ENCODE measurements at places on chromosomes 5 and 9. TPM values are rescaled to one million over a fixed set of nuclear protein-coding genes. Genes with fewer than 3 reads are reported as not detected.

GPR151 gene
- total RNA-seq: not detected

OTULINL gene
- total RNA-seq: 0.36 TPM

IQGAP2 gene
- 0.36 TPM for total RNA-seq

IL4 gene
- total RNA-seq: not detected

- no peak for DNase-seq
These were observed 6.8 kb downstream of the FAM219A start for GRCh38 chr9:34451545-34451944.

DNA sequence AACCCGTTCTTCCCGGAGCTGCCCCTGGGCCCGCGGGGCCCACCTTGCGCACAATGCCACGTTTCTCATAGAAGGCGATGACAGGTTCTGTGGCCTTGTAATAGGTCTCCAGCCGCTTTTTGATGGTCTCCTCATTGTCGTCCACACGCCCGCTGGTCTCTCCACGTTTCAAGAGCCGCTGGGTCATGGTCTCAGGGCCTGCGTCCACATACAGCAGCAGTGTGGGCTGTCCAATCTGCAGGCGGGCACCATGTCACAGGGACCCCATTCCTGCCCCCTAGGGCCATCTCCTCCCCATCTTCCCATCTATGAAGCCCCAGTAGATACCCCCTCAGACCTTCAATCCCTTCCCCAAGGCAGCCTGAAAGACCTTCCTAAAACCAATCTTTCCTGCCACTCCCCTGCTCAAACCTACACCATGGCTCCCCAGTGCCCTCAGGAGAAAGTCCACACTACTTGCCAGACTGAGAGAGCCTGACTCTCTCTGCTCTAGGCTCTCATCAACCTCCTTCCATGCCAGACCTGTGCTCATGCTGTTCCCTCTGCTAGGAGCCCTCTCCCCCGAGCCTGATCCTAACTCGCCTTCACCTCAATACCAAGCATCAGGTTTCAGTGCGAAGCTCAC is 9.1 kb downstream of the AK1 start:
- DNase-seq: peak; percentile 79

GRCh38 chr9:97507428-97507984 is 6.0 kb downstream of the TMOD1 start:
- DNase-seq: no peak

DNA sequence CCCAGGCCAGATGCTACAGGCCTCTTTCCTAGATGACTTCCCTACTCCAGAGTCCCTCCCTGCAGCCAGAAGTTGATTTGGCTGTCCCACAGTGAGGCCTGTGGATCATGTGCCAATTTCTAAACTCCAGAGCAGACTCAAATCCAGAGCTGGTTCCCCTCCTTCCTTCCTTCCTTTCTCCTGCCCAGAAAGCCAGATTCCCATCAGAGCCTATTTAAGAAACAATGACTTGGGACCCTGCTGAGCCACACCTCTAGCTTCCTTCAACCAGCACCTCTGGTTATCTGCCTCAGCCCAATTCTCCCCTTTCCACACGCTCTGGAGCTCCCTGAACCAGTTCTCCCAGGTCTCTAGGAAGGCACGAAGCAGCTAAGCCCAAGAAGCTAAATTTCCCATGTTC is 7.2 kb downstream of the FAM219A start:
- DNase-seq: no peak

GRCh38 chr5:82622205-82622604 is 344.1 kb upstream of the RPS23 start:
- DNase-seq: no peak

DNA sequence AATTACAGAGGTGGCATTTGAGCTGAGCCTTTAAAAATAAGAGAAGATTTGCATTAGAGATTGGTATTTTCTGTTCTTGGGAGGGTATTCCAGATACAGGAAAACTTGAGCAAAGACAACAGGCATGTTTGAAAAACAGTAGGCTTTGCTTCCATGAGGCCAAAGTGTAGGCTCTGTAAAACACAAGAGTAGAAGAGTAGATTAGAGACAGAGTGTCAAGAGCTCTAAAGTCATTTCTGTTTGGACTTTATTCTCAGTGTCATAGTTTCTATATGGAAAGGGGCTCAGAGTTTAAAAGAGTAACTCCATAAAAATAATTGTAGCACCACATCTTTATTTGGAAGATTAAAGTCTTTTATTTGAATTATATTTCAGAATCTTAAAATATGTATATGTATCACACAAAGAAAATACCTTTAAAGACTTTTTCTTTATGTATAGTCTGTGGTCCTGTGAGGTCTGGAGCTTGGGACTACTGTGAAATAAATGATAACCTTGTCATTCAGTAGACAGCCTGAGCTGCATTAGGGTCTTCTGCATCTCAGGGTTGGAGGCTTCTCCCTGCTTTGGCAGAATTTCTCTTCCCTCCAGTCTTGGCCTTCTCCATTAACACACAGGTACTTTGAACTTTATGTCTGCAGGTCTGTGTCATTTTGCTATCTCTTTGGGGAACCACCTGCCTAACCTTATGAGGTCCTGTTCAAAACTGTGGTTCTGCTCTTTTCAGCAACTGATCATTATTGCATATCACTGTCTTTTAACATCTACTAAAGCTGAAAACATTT is 73.6 kb downstream of the ZSWIM6 start:
- DNase-seq: no peak

- DNase-seq: no peak
These were observed 106.5 kb upstream of the PRRC1 start for GRCh38 chr5:127410959-127411358.

GRCh38 chr5:66880401-66880800 is 284.2 kb downstream of the MAST4 start:
- no peak for DNase-seq

DNA sequence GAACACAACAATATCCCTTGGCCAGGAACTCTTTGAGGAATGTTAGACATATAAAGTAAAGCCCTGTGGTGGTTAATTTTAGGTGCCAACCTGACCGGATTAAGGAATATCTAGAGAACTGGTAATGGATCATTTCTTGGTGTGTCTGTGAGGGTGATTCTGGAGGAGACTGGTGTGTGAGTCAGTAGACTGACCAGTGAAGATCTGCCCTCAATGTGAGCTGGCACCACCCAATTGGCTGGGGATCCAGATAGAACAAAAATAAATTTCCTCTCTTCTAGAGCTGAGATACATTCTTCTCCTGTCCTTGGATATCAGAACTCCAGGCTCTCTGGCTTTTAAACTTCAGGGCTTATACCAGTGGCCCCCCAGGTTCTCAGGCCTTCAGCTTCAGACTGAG is 56.2 kb upstream of the TNPO1 start:
- DNase-seq: no peak

DNA sequence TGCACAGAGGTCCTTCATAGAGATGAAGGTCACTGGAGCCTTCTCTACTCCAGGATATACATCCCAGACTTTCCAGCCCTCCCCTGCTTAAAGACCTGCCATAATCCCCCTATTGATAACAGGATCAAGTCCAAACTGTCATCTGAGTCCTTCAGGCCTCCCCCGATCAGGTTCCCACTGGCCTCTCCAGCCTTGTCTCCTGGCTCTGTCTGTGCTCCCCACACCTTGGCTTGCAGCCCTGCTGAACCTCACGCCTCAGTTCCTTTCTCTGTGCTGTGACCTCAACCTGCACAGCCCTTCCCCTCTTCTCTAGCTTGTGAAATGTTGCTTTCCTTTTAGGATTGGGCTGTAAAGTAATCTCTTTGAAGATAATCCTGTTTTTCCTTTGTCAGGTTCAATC is 2.5 kb upstream of the HRH2 start:
- no peak for DNase-seq

DNA sequence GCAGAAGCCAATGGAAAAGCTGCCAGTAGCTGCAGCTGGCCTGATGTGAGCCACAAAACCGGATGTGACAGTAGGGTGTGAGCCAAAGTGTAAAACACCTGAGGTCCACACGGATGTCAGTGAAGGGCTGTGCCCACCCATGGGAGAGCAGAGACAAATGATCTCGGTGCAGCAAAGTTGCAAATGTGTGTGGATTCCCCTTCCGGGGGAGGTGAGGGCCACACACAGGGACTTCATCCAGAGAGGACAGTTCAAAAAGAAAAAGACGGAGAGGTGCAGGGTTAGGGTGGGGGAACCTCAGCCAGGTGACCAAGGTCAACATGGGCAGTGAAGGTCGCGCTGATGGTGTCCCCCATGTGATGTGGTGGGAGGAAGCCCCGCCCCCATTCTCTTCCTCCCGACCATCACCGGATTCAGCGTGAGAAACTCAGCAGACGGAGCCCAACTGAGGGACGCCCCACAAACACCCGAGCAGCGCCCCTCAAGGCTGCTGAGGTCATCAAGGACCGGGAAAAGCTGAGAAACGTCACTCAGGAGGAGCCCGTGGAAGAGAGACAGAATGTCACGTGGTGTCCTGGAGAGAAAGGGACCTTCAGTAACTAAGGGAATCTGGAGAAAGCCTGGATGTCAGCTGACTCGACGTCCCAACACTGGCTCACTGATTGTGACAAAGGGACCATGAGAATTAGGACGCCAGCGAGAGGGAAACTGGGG is 11.4 kb upstream of the PTGDS start:
- DNase-seq: peak; percentile 93

IL13 gene
- total RNA-seq: not detected

DNA sequence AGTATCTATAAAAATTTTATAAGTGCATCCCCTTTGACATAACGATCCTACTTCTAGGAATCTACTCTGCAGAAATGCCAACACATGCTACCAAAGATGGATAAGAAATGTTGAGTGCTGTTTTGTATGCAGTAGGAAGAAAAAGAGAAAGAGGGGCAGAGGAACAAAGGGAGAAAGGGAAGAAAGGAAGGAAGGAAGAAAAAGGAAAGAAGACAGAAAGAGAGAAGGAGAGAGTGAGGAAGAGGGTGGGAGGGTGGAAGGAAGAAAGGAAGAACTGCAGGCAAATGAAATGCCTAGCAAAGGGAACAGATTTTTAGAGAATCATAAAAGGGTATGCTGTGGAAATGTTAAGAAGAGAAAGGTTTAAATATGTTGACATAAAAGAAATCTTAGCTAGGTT is 48.5 kb upstream of the ALDOB start:
- no peak for DNase-seq

GRCh38 chr9:89427621-89428221 is 70.2 kb downstream of the SEMA4D start:
- peak; percentile 15 for DNase-seq

FUBP3 gene
- total RNA-seq: 45.6 TPM

MEF2C gene
- 9.4 TPM for total RNA-seq

DNA sequence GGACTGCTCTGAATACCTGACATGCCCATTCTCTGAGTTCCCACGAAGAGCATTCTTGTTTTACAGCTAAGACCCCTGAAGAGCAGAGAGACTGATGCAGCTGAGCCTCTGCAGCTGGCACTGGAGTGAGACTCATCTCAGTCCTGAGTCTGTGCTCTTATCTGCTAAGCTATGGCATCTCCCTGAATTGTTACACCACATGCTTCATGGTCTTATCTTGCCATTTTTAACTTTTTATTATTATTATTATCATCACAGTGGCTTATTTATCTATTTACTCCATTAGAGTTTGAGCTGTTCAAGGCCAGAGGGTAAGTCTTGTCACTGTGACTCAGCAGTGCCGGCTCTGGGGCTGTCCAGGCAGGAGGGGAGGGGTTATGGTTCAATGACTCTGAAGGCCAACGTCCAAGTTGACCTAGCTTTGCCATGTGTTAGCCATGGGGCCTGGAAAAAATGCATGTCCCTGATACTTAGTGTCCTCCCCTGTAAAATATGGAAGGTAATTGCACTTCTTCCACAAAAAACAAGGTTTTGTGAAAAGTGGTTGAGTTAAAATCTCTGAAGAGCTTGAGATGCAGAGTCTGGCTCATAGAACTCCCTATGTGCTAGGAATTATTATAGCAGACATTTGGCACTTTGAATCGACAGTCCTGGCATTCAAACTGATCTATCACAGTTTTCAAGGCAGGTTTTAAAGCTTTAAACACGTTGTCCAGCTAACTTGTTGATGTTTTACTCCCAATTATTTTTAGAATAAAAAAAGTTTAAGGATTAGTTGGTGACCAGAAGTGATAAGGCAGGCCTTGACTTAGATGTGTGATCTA is 94.6 kb downstream of the ALDH1A1 start:
- no peak for DNase-seq

GRCh38 chr9:104820336-104820735 is 56.4 kb downstream of the NIPSNAP3B start:
- DNase-seq: no peak
